SK-N-SH treated with all-trans-retinoic acid at 6 μM for 48 hours (cell line): ENCODE measurements at places on chromosomes 4 and X.

DNA sequence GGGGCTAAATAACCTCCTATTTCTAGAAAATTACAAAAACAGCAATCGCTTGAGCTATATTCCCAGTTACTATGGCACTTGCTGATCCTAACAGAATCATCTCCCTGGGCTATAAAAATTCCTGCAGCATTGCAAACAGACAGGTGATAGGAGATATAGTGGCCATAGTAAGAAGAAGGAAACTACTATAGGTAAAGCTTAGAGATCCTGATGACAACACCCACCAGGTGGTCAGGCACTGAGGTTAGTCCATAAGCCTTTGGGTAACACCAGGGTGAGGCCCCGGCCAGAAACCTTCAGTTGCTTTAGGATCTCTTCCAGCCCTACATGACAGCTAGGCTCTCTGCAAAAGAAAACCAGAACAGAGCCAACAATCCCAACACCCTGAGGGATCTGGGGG, 197.9 kb upstream of the PPP1R2C start:
- ATAC-seq, result no peak

DNA sequence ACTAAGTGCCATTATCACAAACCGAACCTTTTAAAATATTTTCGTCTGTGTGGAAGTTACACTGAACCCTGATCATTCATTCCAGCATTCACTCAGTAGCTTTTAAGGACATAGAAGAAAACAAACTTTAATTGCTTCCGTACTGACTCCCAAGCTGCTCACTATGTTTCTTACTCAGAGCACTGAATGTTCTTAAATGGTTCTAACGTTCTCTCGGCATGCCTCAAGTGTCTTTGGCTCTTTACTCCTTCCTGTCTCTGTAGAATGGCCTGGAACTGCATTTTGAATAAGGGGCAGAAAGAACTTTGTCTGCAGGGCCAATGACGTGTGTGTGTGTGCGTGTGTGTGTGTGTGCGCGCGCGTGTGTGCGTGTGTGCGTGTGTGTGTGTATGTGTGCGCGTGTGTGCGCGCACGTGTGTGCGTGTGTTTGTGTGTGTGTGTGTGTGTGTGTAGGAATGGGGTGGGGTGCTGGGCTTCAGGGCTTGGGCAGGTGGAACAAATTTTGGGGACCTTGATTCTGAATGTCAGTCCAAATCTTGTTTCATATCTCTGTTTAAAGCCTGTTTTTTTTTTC, 50.5 kb upstream of the PAQR3 start:
- no peak for ATAC-seq

- peak; percentile 66 for ATAC-seq
These were observed 4.9 kb upstream of the NAA11 start for GRCh38 chr4:79330720-79331119.

DNA sequence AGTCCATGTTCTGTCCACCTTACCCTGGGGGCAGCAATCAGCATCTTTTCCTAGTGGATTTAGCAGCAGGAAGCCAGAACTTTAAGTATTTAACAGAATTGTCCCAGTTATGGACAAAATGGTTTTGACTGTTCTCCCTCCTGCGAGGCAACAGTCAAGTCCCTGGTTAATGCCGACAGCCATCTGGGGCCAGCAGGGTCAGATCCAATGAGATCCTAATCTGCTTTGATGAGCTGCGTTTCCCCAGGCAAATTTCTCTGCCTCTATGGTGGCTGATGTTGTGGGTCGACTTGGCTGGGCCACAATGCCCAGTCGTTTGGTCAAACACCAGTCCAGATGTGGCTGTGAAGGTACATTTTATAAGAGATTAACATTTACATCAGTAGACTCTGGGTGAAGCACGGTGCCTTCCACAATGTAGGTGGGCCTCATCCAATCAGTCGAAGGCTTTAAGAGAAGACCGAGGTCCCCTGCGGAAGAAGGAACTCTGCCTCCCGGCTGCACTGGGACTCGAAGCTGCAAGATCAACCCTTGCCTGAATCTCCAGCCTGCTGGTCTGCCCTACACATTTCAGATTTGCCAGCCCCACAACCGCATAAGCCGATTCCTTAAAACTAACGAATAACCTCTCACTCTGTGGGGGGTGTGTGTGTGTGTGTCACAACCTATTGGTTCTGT, 89.0 kb upstream of the C4orf50 start:
- ATAC-seq, result no peak

DNA sequence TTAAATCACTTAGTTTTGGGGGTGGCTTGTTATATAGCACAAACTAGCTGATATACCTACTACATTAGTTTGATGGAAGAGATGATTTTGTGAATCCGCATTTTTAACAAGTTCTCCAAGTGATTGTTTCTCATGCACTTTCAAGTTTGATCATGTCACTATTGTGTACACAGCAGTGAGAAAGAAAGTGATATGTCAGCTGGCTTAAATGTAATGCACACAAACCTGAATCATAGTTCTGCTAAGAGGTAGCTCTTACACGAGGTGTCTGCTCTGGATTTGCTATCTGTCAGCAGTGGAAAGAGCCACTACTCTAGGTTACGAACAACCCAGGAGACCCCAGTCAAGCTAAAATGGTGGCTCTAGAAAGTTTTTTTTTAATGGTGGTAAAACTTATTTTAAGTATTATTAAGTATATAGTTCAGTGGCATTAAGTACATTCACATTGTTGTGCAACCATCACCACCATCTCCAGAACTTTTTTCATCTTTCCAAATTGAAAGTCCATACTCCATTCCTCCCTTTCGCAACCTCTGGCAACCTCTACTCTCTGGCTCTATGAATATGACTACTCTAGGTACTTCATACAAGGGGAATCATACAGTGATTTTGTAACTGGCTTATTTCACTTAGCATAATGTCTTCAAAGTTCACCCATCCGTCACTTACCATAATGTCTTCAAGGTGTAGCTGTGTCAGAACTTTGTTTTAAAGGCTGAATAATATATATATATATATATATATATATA, 147.3 kb downstream of the HS6ST2 start:
- ATAC-seq, result no peak

- ATAC-seq, result peak; percentile 18; the same call in 1 of the 3 replicates
These were observed 28.9 kb upstream of the OPHN1 start for GRCh38 chrX:68462197-68462596.

DNA sequence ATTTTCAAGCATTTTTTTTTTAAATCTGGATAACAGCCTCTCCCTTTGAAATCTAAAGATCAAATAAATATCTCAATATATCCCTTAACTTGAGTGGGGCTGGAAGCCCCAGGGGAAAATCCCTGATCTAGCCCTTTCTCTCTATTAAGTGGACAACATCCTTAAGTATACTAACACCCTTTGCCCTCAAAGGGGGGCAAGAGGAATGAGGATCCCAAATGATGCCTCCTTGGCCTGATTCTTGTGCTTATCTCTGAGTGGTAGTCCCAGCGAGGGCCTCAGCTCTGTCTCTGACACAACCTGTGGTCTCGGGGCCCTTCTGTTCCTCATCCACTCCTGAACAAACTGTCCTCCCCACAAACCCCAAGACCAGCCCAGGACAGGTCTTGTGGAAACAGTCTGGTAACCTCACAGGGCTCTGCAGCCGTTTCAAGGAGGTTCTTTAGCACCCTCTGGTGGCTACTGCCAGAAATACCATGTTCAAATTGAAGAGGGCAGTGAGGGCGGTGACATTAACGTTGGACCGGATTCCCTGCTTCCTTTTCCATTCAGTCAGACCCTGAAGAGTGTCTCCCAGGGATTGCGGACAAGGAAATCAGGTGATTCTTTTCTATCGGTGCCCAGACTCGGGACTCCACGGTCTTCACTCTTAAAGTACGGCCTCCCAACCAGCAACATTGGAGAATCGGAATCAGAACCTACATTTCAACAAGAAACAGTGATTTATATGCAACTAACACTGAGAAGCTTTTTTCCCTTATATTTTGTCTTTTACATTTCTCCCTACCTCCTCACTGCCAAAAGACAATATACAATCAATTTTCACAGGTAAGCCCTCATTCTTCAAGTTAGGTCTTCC, 13.0 kb downstream of the CXCL13 start:
- peak; percentile 99 for ATAC-seq
